ENCODE measurements at places on chromosomes 7 and 10.

DNA sequence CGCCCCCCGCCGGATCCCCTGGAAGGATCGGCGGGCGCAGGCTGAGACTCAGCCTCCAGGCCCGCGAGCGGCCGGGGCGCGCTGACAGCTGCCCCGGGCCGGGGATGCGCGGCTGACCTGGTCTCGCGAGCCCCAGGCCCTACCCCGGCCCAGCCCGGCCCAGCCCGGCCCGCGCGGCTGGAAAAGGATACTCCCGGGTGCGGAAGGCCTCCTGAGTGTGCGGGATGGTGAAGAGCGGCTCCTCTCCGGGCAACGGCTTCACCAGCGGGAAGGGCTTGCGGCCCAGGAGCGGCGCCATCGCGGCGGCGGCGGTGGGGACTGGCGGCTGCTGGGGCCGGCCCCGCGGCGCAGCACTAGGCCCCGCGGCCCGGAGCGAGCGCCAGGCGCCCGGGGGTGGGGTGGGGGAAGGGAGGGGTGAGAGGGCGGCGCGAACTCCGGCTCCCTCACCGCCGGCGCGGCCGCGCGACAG lies 423 bp downstream of the BAZ1B start:
- no peak for DNase-seq

GRCh38 chr7:57772126-57772924 lies 322.3 kb downstream of the ZNF716 start:
- DNase-seq = no peak

DNA sequence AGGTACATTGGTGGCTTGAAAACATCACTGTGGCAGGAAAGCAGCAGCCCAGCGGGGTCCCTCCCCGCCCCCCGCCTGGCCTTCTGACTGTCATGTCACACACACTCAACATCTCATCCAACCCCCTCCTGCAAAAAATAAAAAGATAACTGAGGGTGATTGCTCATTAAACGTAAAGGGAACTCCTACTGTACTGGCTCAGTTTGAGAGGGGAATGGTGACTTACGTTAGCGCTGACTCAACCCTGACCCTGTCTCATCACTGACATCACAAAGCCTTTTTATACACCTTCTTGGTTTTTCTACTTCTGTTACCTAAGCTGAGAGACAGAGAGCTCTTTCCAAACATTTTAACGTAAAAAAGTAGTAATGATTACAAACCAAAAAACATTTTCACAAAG lies 48.8 kb downstream of the ADARB2 start:
- no peak for DNase-seq

DNA sequence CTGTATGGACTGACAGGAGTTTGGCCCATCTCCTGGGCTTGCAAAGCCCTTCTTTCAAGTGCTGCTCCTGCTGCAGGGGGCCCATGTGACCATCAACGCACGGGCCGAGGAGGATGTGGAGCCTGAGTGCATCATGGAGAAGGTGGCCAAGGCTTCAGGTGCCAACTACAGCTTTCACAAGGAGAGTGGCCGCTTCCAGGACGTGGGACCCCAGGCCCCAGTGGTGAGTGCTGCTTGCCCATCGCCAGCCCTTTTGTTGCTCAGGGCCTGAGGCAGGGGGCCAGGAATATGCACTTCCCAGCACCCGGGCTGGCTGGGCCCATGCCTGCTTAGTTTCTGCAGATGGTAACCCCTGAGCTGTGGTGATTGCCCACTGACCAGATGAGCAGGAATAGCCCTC lies 8.7 kb downstream of the PGAM2 start:
- no peak for DNase-seq

- no peak for DNase-seq
These were observed 105.4 kb upstream of the GLI3 start for GRCh38 chr7:42342381-42342780.

DNA sequence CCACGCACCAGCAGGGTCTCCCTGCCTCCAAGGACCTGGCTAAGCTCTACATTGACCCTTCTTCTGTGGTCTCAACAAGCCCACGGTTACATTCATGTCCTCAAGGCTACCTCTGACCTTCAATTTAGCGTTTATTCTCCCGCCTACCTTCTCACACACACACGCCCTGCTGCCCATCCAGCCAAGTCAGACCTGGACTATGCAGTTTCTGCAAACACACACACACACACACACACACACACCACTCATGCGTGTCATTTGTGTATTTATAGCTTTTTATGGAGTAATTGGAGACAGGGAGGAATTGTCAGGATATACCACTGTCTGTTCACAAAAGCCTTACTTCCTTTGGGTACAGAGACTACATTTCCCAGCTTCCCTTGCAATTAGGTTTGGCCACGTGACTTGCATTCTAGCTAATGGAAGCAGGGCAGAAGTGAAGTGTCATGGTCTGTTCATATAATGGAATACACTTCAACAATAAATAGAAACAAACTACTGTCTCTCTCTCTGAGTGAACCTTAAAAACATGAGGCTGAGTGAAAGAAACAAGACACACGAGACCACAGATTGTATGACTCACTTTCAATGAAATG lies 53.8 kb upstream of the CPXM2 start:
- no peak for DNase-seq

- no peak for DNase-seq
These were observed 64.2 kb upstream of the COL1A2 start for GRCh38 chr7:94330269-94331020.

GRCh38 chr7:87328281-87328680 lies 17.2 kb upstream of the CROT start:
- no peak for DNase-seq

- DNase-seq = no peak
These were observed 21.9 kb upstream of the CABCOCO1 start for GRCh38 chr10:61640856-61641255.

DNA sequence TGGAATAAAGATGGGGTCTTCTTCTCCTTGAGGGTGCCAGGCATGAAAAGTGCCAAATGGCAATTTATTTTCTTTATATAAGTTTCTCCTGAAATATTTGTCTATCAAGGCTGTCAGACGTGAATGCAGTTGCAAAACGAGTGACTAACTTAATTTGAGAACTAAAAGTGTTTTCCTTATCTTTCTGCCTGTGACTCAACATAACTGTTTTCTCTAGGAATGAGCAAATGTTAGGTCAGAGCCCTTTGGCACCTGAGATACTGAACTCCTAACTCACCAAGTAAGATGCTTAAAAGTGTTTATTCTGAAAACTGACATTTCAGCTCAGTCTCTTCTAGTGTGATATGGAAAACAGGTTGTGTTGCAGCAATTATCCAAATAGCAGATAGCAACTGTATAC lies 197.0 kb downstream of the STK31 start:
- no peak for DNase-seq

Data from CD4-positive, alpha-beta memory T cell (primary cell).